Colonic mucosa (tissue), 4 donors: ENCODE measurements at places on chromosomes 6 and 20. TPM values are rescaled to one million over a fixed set of nuclear protein-coding genes. Genes with fewer than 3 reads are reported as not detected.

Gene RAD21L1
- total RNA-seq: not detected

Gene TGM6
- total RNA-seq: not detected

Gene SPATS1
- total RNA-seq: not detected

Gene LY6G5B
- 4.4 TPM for total RNA-seq

Gene WFDC8
- not detected for total RNA-seq

DNA sequence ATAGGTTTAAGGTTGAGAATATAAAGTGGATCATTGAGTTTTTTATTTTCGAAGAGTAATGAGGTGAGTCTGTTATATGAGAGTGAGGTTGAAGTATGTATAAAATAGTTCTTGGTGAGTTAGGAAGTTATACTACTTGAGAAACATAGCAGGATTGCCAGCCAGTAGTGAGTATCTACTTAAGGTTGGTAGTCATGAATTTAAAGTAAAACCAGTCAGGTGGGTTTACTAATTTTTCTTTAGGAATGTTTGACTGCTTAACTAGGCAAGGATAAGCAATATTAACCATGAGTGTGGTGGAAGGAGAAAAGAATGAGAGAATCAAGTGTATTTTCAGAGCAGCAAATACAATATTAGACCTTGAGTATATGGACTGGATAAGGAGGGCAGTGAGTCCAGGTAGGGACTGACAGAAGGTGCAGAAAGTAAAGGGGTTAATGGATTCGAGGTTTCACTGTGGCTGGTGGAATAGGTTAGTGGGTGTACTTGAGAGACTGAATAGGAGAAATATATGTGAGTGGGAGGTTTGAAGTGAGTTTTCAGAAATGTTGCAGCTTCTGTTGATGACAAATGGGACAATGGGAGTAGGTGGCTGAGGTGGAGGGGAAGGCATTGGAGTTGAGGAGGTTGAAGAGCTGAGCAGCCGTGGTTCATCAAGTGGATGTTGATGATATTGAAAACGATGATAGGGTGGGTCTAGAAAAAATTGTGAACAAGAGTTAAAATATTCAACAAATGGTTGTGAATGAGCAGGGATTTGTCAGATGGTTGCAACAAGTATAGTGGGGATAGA is 232.5 kb upstream of the ASCC3 start:
- no peak for DNase-seq

GRCh38 chr20:23937303-23938117 is 51.1 kb downstream of the GGTLC1 start:
- peak; percentile 35 for DNase-seq

DNA sequence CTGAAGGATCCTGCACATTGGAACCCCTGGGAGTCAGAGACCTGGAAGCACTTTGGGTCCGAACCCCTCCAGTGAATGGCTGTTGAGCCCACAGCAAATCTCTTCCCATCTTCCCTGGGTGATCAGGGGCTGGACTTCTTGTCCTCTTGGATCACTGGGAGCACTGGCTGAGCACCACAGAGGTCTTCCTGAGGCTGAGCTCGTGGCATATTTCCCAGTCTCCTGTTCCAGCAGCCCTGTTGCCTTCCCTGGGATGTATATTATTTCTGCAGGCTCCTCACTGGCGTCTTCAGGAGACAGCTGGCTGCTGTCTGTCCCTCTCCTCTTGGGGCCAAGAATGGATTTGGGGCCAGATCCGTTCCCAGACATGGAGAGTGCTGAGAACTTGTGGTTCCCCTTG is 43.4 kb downstream of the PTK7 start:
- DNase-seq: no peak
